Smooth muscle cell of the coronary artery (primary cell): ENCODE measurements at places on chromosomes 7 and 10. TPM values are rescaled to one million over a fixed set of nuclear protein-coding genes. Genes with fewer than 3 reads are reported as not detected.

EPHB4 gene
- total RNA-seq: 83.1 and 90.3 TPM in 2 replicates

PNLIPRP3 gene
- not detected in 2 replicates for total RNA-seq

CACUL1 gene
- total RNA-seq: 17.8 and 48.1 TPM in 2 replicates

GIMAP6 gene
- total RNA-seq: 0.35 TPM in 1 of 2 replicates, not detected in the other

ACBD7 gene
- 0.12 and 1.1 TPM in 2 replicates for total RNA-seq

DYDC2 gene
- total RNA-seq: not detected in 2 replicates
